Activated CD4-positive, alpha-beta T cell treated with anti-CD3 and anti-CD28 coated beads, Interleukin-2, amount 10 ng/mL, durations not matched to agents 7 days and 5 days (primary cell): ENCODE measurements at places on chromosomes 7 and 10.

- no peaks in the 10 kb centered on the region for H3K27me3 ChIP-seq
- H3K27ac ChIP-seq, result no peak overlapping the region
- H3K4me3 ChIP-seq, result no peak overlapping the region
- no peak for DNase-seq
- no peaks in the 10 kb centered on the region for H3K4me1 ChIP-seq
Observed at GRCh38 chr7:37162106-37162505, 286.6 kb downstream of the ELMO1 start.

GRCh38 chr10:89535171-89536012 lies at the start of gene SLC16A12:
Gene SLC16A12 (minus strand): TSS chr10:89535594. CDS start chr10:89462578, 73,016 bp downstream.
- H3K27ac ChIP-seq, result no peak within 1 kb of the TSS
- peaks cover 14% of the 10 kb centered on the region for H3K4me1 ChIP-seq
- no peaks in the 10 kb centered on the region for H3K36me3 ChIP-seq
- peaks cover 75% of the 10 kb centered on the region for H3K27me3 ChIP-seq

- H3K36me3 ChIP-seq, result no peaks in the 10 kb centered on the region
- no peaks in the 10 kb centered on the region for H3K4me1 ChIP-seq
- no peak overlapping the region for H3K27ac ChIP-seq
Observed at GRCh38 chr7:95104739-95105138, 197.3 kb downstream of the PPP1R9A start.

DNA sequence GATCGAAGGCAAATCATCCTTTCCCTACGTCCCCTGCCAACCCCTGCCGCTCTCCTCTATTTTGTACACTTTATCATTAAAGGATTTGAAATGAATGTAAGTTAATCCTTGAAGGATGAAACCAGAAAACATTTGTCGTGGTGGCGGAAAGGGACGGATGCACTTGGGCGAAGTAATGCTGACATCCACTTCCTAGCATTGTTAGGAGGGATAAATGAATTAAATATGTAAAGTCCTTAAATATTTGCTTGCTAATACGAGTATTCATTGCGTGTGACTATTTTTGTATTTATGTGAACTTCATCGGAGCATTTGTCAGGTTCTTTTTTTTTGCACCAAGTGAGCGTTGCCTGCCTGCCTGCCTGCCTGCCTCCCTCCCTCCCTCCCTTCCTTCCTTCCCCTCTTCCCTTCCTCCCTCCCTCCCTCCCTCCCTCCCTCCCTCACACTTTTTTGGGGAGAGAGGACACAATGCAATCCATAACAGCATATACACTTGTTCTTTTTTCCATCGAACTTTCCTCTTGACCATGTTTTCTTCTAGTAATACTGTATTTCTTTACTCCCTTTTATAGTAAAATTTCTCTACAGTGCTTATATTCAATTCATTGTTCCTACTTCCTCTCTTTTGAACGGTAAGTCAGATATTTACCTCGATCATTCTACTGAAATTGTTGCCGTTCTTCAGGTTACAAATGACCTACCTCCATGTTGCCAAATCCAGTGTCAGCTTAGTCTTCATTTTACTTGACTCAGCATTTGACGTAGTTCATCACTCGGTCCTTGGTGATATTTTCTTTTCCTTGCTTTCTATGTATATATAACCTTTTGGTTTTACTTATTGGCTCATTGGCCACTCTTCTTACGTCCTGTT lies 831 bp downstream of the CCDC7 start:
- peak overlapping the region; percentile 99 for H3K27ac ChIP-seq
- DNase-seq, result no peak
- peaks cover 16% of the 10 kb centered on the region for H3K36me3 ChIP-seq

- no peaks in the 10 kb centered on the region for H3K4me1 ChIP-seq
- H3K4me3 ChIP-seq, result no peak overlapping the region
- peaks cover 2% of the 10 kb centered on the region for H3K27me3 ChIP-seq
- DNase-seq, result no peak
Observed at GRCh38 chr10:15393139-15393825, 22.2 kb upstream of the FAM171A1 start.
